ENCODE measurements at places on chromosomes 2 and 18.

DNA sequence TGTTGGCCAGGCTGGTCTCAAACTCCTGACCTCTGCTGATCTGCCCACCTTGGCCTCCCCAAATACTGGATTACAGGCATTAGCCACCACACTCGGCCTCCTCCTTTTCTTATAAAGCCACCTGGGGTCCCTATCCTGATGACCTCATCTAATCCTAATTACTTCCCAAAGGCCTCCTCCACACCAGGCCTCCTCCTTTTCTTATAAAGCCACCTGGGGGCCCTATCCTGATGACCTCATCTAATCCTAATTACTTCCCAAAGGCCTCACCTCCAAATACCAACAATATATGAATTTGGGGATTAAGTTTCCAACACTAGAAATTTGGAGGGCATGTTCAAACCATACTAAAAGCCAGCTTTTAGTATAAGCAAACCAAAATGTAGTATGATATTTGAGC is 9.7 kb upstream of the RMC1 start:
- DNase-seq: no peak

DNA sequence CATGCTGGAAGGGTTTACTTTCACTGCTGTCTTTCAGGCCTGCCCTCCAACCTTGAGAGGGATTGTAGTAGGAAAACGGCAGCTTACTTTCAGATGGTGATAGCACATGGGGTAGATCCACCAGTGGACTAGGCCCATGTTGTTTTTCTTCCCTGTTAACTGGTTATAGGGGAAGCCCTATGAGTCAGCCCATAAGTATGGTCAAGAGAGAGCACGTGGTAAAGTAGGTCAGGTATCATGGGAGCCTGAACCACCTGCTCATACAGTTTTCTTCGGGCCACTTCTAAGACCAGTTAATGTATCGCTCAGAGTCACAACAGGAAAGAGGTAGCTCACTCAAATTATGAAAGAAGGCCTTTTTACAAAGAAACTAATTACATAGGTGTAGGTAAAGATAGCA is 33.0 kb downstream of the PDK1 start:
- no peak for DNase-seq

GRCh38 chr2:50546790-50547189 is 485.1 kb downstream of the NRXN1 start:
- no peak for DNase-seq

GRCh38 chr18:71352618-71353017 is 1063.8 kb downstream of the SOCS6 start:
- no peak for DNase-seq

Data from mucosa of gallbladder (tissue), 1 donor.